Stimulated activated CD4-positive, alpha-beta T cell treated with anti-CD3 and anti-CD28 coated beads, TNF-alpha, amount 100 ng/mL, for 1 hour (primary cell): ENCODE measurements at places on chromosomes 12 and 14.

DNA sequence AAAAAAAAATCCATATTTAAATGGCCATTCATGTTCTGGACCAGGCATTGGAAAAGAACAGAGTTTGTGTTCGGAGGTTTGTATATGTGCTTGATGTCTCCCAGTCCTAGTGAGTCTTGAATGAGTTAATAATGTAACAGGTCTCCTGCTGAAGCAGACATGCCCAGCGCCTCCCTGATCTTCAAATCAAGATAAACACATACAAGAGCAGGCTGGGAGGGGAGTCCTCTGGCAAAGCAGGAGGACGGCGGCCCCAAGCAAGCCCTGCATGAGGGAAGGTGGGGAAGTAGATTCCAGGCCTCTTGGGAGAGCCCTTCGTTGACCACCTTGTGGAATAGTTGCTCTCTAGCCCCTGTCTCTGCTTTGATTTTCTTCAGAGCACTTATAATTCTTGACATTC lies 156.3 kb downstream of the ZFP36L1 start:
- DNase-seq, result no peak

- DNase-seq, result no peak
Measured at GRCh38 chr12:119082016-119082415, 96.7 kb upstream of the HSPB8 start.

DNA sequence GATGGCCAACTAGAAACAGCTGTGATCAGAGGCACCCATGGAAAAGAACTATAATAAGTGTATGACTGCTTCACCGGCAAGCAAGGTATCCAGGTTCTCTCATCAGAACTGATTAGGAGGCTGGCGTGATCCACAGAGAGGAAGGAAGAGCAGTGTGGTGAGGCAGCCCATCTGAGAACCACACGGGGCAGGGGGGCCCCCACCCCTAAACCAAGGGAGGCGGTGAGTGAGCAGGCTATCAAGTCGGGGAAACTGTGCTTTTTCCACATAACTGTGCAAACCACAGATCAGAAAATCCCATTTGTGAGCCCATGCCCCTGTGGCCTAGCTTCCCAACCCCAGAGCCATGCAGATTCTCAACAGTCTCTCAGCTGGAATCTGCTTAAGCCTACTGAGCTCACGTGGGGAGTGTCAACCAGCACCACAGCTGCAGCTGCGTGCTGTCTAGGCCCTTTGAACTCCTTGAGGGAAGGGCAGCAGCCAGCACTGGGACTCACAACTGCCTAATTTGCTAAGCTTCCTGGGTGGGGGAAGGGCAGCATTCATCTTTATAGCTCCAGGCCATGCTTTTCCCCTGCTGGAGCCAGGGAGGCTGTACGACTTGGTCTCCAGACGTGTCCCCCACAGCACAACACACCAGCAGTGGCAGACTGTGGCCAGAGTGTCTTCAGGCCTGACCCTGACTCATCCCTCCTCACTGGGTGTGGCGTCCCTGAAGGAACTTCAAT lies 444.4 kb upstream of the ATP2B1 start:
- DNase-seq, result no peak

- DNase-seq, result no peak
Measured at GRCh38 chr14:26137161-26137560, 460.7 kb downstream of the NOVA1 start.

GRCh38 chr12:119014368-119014767 lies 33.0 kb downstream of the SRRM4 start:
- no peak for DNase-seq
